ENCODE measurements at places on chromosomes 3 and 15.

- no peak for DNase-seq
Observed at GRCh38 chr3:94336046-94336753, 273.3 kb downstream of the NSUN3 start.

DNA sequence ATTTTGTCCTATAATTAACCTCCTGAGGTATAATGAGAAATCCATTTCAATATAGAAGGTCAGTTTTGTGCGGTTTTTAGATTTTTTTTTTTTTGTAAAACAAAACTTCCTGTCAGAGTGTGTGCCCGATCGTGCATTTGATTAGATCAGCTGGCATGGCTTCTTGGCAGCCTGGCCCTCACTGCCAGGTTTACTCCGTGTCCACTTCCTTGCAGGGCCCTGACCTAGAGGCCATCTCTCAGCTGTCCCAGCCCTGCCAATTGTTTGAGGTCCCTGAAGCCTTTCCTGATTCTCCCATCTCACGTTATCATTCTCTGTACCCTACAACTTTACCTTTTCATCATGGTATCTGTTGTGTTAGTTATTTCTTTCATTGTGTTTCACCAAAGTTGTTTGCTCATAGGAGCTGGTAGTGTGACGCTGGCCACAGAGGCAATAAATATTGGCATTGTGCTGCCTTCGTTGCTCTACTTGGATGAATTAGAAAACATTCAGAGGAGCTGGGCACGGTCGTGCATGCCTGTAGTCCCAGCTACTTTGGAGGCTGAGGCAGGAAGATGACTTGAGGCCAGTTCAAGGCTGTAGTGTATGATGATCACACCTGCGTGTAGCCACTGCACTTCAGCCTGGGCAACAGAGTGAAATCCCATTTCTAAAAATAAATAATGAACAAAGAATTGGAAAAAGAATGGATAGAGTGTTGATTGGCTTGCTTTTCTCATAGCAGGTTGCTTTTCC, 202.0 kb downstream of the GHSR start:
- no peak for DNase-seq

GRCh38 chr15:73779974-73780373, 26.8 kb upstream of the INSYN1 start:
- DNase-seq = no peak

DNA sequence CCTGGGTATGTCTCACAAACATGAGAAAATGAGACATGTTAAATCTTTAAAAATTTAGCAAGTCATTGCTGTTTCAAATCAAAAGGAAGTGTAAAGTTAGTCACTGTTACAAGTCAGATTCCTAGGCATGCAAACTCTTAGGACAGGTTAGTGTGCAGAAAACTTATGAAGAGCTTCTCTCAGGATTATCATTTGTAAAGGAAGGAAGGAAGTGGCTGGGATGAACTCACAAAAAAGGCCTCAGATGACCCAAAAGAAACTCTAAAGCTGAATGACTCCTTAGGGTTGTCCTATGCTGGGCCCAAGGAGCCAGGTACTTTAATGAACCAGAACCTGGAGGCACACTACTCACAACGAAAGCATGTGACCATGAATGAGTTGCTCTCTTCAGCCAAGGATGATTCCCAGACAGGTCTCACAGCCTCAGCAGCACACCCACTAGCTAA, 25.0 kb downstream of the MSL2 start:
- DNase-seq = no peak

DNA sequence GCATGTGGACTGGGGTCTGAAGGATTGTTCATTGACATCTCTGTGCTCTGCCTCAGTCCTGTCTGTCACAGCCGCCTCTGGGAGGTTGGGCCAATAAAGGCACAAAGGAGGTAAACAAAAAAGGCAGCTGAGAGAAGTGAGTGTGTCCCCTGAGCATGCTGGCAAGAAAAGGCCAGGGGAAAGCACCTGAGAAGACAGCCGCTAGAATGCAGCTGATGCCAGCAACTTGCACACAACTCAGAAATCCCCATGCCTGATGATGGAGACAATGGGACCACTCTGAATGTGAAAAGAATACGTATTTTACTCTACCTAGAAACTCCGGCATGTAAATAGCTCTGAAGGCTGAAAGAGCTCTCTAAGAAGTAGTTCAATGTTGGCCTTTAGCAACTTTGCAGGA, 118.7 kb downstream of the KCNH8 start:
- DNase-seq = no peak

- DNase-seq = no peak
Observed at GRCh38 chr3:72439321-72440183, 408.7 kb downstream of the SHQ1 start.

GRCh38 chr15:70794596-70795310, 31.4 kb upstream of the UACA start:
- DNase-seq = no peak

- DNase-seq = no peak
Observed at GRCh38 chr3:16385151-16385550, 120.1 kb downstream of the OXNAD1 start.

GRCh38 chr3:50825841-50826240, 151.1 kb downstream of the DOCK3 start:
- no peak for DNase-seq

DNA sequence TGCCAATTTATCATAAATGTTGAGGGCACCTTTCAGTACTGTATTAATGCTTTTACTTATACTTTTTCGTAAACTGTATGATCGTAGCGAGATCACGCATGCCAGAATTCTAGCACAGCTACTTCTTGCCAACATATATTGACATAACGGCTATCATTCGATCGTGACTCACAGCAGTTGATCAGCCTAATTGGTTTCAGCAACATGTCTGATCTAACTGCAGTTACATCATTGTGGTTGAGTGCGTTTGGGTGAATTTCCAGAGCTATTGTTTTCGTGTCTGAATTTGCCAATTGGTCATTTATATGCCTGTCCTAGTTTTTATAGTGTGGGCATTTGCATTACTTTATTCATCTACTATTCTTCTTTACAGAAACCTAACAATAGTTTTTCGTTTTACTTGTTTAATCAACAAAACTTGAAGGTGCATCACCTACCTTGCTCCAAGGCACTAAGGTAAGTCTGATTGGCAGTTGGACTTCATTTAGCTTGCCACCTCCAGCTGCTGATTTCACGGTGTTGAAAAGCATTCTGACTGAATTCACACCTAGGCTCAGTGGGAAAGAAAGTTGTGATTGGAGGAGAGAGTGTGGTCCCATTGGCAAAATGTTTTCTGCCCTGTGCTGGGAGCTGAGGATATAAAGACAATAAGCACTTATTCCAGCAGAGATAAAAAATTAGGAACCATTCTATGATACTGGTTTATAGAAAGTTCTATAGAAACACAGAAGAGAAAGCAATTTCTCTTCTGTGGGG, 120.9 kb upstream of the RGMA start:
- no peak for DNase-seq

- DNase-seq = no peak
Observed at GRCh38 chr3:114567771-114568170, 273.9 kb downstream of the TIGIT start.

- no peak for DNase-seq
Observed at GRCh38 chr3:107240183-107241091, 136.8 kb upstream of the CCDC54 start.

- DNase-seq = no peak
Observed at GRCh38 chr15:70651303-70651845, 112.0 kb downstream of the UACA start.

DNA sequence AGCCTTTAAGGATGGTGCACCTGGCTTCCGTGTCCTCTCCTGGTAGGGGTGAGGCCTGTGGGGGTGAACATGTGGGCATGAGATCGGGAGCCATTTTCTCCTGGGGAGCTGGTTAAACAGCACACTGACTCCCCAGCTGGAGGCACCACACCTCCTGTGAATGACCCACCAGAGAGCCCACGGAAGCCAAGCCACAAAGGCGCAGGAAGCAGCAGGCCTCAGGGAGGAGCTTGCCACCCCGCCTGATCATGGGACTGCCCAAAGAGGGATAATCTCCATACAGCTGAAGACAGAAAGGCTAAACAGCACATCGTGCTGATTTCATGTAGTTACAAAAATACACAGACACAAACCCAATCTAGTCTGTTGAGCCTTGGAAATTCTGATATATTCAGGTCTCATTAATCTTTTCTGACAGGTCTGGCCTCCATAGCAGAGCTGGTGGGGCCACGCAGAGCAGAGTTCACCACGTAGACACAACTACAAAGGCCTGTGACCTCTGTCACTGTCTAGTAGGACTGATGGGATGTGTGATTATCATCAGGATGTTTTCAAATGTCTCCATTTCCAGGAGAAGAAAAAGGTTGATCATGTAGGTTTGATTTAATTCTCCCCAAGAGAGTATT, 75.2 kb downstream of the DUT start:
- DNase-seq = no peak

GRCh38 chr15:95874637-95875036, 455.9 kb upstream of the NR2F2 start:
- no peak for DNase-seq

- DNase-seq = no peak
Observed at GRCh38 chr15:97096303-97096835, 765.9 kb downstream of the NR2F2 start.

DNA sequence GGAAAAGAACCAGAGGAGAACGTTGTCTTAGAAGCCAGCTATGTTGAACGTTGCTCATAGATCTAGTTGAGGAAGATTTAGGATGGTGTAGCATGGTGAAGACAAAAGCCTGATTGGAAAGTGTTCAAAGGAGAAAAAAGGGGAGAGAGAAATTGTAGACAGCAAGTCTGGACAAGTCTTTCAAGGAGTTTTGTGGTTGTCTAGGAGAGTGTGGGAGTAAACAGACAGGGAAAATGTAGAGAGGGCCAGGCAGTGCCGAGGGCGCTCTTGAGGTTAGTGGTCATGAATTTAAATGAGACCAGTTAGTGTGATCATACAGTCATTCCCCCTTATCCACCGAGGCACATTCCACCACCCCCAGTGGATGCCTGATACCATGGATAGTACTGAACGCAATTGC, 167.5 kb upstream of the IL12A start:
- DNase-seq = no peak

GRCh38 chr3:159802864-159803263, 185.8 kb upstream of the IL12A start:
- DNase-seq = no peak

DNA sequence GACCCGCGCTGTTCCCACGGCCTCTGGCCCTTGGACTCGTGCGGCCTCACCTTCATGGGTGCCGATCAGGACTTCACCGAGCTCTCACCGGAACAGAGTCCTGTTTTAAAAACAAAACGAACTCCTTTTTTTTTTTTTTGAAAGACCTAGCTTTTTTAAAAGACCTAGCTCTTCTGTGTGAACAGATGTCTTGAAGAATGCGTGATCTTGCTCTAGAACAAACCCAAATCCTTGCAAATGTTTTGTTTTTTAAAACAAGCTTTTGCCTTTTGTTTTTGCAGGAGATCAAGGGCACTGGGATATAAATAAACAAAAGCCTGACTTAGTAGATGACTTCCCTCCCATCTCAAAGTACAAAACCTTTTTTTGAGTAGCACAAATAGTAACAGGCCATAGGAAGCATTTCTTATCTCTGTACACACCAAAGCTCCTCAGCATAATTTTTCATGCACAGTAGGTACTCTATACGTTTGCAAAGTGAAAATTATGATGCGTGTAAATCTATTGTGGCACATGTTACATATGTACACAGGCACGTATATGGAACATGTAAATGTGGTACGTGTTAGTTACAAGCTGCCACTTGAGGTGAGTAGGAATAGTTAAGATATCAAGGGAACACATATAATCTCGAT, 1.1 kb upstream of the MSL2 start:
- DNase-seq = no peak

GRCh38 chr3:79886204-79886603, 118.4 kb upstream of the ROBO1 start:
- DNase-seq = no peak

GRCh38 chr15:68612979-68613740, 34.4 kb downstream of the CORO2B start:
- no peak for DNase-seq

- DNase-seq = no peak
Observed at GRCh38 chr15:69009341-69009740, 5.2 kb upstream of the NOX5 start.

GRCh38 chr3:82474711-82475110, 713.3 kb upstream of the GBE1 start:
- DNase-seq = no peak

DNA sequence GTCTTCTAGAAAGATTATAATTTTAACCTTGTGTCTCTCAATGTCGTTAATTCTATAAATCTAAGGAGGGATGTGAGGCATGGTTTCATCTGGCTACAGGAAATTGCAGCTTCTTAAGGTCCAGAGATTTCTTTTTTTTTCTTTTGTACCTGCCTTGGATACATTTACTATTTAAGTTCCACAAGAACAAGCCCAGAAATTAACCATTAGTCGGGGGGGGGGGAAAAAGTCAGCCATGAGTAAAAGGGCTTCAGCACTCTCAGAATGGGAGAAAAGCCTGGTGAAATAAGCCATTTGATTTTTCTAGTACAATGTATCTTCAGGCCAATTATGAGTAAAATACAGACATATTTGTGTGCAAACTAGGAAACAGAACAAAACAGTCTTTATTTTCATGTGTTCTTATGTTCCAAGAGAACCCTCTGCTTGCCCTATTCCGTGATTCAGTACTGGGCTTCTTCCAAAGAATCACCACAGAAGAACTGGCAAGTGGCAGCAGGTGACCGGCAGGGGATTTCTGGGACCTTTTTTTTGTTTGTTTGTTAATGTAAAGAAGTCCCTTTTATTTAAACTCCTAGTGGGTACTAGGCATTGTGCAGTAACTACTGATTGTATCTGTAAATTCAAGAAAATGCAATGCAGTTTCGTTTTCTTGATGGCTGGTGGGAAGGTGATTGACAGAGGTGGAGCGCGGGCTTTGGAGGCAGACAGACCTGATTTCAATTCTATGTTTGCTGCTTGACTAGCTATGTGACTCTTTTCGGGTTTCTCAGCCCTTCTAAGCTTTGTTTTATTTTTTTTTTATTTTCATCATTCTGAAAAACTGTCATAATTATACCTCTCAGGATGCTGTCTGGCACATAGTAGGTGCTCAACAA, 82.5 kb downstream of the PEX5L start:
- DNase-seq = no peak

DNA sequence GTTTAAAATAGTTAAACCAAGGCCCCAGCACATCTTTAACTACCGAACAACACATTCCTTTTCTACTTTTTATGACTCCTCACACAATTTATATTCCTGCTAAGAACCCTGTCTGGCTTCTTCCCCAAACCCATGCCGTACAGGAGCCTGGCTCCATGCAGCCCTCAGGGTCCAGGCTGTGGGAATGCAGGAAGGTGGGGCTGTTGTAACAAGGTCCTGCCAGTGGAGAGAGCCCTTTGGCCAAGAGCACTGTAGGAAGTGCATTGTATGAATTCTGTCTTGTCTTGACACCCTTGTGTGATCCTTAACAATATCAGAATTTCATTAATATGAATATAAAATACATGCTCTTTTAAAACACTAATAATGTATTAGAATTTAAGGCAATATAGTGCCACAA, 563.8 kb downstream of the TBL1XR1 start:
- DNase-seq = no peak

Measured in DMS153 (cell line).